Activated T-helper 1 cell treated with anti-CD3 and anti-CD28 coated beads, Interleukin-12 subunit alpha, Interleukin-12 subunit beta, Interleukin-2, Interleukin-4 antibody, amounts not matched to agents 30 ng/mL and 10 ng/mL and 1 ng/mL, durations not matched to agents 14 hours and 24 hours and 36 hours (primary cell): ENCODE measurements at places on chromosomes 7 and 10.
A peak's percentile ranks its signal among the peaks of the same experiment; 100 is the strongest.

DNA sequence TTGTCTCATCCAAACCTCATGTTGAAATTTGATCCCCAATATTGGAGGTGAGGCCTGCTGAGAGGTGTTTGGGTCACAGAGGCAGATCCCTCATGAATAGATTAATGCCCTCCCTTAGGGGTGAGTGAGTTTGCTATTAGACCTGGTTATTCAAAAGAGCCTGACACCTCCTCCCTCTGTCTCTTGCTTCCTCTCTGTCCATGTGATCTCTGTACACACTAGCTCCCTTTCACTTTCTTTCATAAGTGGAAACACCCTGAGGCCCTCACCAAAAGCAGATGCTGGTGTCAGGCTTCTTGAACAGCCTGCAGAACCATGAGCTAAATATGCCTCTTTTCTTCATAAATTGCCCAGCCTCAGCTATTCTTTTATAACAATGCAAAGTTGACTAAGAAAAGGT, 447.1 kb downstream of the MDFIC start:
- no peak for DNase-seq
- no peaks in the 10 kb centered on the region for H3K36me3 ChIP-seq
- no peak overlapping the region for H3K4me3 ChIP-seq
- peaks cover 1% of the 10 kb centered on the region for H3K27me3 ChIP-seq

DNA sequence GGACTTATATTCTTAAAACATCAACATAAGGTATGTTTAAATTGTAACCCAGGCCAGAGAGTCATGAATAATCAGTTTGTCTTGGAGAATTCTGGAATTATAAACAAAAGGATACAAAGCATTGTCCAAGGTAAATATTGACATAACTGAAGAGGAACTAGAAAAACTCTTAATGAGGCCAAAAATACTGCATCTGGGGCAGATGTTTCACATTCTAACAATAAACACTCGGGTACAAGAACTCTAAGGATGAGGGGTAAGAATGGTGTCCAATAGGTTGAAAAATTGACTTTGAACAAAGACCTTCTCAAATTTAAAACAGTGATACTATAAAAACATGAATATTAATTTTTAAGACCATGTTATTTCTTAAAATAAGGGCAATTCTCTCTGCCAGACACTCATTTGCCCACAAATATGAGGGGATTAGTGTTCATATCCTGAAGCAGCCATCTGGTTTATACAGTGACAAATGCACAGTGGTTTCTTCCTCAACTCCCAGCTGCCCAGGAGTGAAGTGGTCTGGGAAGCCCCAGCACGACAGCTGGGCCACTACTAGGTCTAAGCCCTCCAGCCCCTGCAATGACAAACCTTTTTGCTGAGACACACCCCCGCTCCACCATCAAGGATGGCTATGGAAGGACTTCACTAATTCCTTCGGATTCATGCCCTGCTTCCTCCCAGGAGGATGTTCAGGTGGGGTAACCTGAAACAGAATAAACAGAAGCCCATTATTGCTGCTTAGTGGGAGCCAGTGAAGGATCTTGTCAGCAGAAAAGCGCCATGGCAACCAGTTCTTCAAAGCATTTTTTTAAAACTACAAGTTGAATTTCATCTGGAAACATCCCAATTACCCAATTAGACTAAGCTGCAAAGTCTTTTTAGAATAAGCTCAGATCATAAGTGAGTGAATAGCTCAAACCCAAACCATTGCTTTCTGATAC, 107.5 kb upstream of the ARID5B start:
- H3K27ac ChIP-seq: no peak overlapping the region
- H3K36me3 ChIP-seq: no peaks in the 10 kb centered on the region
- H3K4me1 ChIP-seq: no peaks in the 10 kb centered on the region
- H3K4me3 ChIP-seq: no peak overlapping the region

- H3K4me3 ChIP-seq: no peak overlapping the region
- no peak for DNase-seq
- no peaks in the 10 kb centered on the region for H3K36me3 ChIP-seq
- H3K4me1 ChIP-seq: no peaks in the 10 kb centered on the region
- H3K27ac ChIP-seq: no peak overlapping the region
These were observed 10.3 kb upstream of the ADARB2 start for GRCh38 chr10:1747590-1748157.

DNA sequence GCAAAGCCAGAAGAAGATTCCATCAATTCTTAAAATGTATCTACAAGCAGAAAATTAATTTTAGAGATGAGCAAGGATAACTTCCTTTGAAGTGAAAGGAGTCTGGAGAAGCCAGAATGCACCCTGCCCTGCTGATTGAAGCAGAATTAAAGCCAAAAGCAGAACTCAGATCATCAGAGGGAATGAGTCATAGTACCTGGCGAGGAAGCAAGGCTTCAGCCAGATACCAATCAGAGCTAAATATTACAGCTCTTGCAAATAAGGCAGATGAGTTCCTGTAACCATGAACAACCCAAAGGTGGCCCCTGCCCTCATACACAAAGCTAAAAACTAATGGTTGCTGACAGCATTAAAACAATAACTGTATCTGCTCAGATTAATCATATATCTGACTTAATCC, 10.4 kb downstream of the HTR7 start:
- H3K4me3 ChIP-seq: no peak overlapping the region
- peaks cover 11% of the 10 kb centered on the region for H3K27me3 ChIP-seq
- peaks cover 4% of the 10 kb centered on the region for H3K36me3 ChIP-seq
- no peak overlapping the region for H3K27ac ChIP-seq

DNA sequence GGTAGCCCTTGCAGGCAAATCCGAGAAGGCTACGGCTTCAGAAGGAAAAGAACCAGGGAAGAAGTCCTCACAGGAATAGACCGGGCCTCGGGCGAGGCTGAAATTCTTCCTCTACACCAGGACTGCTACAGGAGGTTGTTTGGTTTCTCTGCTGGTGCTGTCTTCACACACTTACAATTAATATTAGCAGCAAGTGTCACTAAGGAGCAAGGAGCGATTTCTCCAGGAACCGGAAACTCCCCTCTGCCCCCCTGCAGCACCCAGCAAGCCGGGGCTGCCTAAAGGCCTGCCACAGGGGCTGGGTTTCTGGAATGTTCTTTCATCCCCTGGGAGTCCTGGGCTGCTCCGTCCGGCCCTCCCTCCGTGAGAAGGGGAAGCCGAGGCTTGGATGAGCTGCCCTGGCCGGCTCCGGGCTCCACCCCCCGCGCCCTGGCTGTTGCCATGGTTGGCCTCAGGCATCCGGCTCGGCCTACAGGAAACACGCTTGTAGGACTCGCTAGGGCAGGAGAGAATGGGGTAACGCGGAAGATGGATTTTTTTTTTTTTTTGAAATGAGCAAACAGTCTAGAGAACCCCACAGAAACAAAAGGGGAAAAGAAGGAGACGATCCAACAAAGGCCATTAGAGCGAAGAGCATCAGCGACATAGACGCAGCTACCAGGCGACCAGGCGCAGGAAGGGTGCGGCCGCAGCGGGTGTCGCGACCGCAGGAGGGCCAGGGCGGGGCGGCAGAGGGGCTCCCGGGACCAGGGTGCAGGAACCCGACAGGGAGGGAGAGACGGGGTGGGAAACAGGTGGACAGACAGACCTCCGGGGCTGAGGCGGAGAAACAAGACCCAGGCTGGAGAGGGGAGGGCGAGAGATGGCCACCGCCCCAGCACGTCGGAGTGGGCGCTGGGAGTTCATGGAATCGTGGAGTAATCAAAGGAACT, 33.0 kb downstream of the EN2 start:
- H3K4me3 ChIP-seq: peak overlapping the region; percentile 76
- H3K27ac ChIP-seq: peak overlapping the region; percentile 82
- no peak for DNase-seq
- H3K27me3 ChIP-seq: peaks cover 34% of the 10 kb centered on the region
- peaks cover 10% of the 10 kb centered on the region for H3K4me1 ChIP-seq

GRCh38 chr10:71424496-71425194, 27.9 kb downstream of the CDH23 start:
- no peaks in the 10 kb centered on the region for H3K4me1 ChIP-seq
- H3K27ac ChIP-seq: no peak overlapping the region
- H3K36me3 ChIP-seq: no peaks in the 10 kb centered on the region
- H3K4me3 ChIP-seq: no peak overlapping the region
- DNase-seq: no peak

DNA sequence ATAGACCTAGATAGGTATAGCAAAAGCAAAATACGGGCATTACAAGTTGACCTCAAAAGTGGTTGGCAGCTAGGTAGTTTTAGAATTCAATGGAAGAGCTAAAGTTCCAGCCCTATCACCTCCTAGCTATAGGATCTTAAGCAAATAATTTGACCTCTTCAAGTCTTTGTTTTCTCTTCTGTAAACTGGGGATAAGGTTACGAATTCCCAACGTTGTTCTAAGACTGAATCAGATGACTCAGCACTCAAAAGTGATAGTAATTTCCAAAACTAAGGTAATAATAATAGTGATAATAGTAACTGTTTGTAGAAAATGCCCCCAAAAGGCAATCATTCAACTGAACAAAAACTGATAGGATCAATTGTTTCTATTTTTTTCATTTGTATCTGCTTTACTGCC, 445.2 kb downstream of the KCNMA1 start:
- H3K4me3 ChIP-seq: no peak overlapping the region
- H3K27me3 ChIP-seq: no peaks in the 10 kb centered on the region
- no peaks in the 10 kb centered on the region for H3K36me3 ChIP-seq
- no peaks in the 10 kb centered on the region for H3K4me1 ChIP-seq
